ENCODE measurements at places on chromosomes 7 and 10.

DNA sequence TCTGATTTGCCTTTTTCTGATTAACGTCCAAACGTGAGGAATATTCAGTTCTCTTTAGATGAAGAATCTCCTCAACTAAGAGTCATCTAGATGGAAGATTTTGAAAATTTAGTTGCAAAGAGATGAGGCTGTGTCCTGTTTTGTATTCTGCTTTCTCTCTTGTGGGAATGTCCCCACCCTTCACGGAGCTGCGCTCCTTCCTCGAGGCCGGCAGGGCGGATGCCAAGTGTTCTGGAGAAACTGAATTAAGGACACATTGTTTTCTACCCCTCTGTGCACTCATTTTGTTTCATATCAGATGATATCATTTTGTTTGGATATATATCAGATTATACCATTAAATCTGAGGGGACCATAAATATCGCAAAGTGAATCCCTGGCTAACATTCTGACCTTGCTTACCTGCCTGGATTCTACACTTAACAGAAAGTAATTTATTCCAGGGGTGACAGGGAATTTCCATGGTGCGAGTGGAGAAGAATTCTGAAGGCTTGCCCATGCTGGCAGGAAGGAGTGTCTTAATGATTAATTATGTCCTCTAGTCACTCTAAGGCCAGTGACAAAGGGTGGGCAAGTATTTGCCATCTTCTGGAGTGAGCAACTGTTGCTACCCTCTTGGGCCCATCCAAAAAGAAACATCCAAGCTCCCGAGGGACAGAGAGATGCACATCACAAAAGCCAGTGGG is 47.9 kb upstream of the IGFBP3 start:
- DNase-seq = no peak

DNA sequence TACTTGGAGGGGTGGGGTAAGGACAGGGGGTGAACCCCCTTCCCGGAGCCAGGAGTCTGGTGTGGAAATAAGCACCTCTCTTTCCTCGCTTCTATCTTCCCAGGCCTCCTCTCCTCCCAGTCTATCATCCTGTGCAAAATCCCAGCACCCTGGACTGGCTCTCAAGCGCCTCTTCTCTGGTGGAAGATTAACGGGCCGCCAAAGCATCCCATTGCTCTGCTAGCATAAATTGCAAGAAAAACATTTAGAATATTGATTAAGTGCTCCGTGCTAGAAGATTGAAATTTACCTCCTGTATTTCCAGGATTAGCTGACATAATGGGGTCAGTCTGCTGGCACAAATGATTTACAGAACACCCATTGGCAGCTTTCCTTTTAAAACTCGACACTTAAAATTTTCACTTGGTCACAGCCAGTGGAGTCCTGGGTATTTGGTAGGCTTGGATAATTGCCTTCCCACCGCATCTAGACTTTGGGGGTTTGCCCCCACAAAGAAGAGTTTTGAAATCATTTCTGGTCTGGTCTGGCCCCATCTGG is 189.7 kb downstream of the GFRA1 start:
- no peak for DNase-seq

GRCh38 chr10:97940534-97940933 is 89.9 kb downstream of the CRTAC1 start:
- DNase-seq = no peak

DNA sequence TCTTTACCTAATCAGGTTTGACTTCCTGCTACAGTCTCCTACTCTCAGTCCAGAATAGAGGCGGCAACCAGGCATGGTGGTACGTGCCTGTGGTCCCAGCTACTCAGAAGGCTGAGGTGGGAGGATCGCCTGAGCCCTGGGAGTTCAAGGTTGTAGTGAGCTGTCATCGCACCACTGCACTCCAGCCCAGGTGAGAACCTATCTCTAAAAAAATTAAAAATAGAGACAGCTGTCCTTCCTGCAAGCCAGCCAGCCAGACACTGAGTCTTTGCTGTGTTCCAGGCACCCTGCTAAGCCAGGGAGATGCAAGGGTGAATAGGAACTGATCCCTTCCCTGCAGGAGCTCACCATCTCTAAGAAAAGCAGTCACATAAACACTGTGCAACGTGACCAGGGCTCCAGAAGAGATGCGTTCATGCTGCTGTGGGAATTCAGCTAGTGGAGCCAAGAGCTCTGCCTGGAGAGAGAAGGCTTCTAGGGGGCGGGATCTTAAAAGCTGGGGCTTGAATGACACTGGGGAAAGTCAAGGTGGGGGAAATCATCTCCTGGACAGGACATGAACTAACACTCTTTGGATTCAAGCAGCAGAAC is 22.1 kb upstream of the SLIT1 start:
- DNase-seq = no peak

DNA sequence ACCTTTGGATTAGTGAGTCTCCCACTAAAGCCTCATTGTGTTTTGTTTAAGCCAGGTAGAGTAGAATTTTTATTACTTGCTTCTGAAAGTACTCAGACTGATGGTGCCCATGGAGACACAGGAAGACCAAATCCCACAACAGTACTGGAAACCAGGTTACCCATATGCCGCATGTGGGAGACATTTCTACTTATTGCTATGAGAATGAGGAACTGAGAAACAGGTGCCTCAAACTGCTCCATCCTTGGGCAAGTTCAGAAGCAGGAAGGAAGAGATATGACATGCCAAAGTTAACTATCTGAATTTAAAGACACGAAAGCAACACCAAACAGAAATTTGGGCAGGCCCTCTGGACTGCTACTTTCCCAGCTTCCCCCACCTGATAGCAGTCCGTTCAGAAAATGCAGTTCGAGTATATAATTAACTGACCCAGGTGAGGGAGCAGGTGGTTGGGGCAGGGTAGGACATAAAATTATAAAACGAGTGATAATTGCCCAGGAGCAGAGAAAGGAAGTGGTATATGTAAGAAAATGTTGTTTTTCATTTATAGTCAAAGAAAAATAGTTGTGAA is 382.3 kb upstream of the MTPN start:
- DNase-seq = no peak
